SW480 (cell line): ENCODE measurements at places on chromosomes 2 and 18.

GRCh38 chr2:229375251-229375650 lies 104.2 kb upstream of the PID1 start:
- DNase-seq: no peak

DNA sequence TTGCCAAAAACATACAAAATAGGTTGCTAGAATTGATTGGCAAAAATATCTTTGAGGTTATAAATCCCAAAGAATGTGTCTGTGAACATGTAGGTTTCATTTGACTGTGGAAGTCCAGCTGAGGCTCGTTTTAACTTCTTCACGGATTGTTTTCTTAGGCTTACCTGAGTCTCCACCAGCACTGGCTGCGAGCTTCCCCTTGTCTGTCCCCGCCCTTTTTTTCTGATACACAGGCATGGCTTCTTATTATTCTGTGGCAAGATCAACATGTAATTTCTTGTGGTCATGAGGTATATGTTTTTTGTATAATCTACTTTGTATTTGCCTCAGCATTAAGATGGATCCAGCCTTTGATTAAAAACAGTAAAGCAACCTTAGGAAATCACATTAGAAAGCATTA lies 7.2 kb upstream of the SLC40A1 start:
- DNase-seq: no peak

- DNase-seq: no peak
Observed at GRCh38 chr2:55153584-55154299, 78.4 kb downstream of the CLHC1 start.

DNA sequence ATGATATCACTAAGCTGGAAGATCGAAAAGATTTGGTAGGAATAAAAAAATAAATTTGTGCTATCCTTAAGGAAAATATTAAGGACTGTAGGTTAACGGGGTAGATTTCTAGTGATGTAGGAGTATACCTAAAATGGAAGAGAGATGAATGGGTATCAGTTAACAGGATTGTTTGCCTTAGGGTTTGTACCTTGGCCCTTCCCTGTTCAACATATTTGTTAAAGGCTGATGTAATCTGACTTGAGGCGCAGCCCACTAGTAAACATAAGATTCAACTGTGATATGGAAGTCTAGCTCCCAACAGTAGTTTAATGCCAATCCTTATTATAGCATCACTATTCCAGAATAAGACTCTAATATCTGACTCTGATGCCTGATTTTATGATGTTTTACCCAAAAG lies 685.2 kb downstream of the DCC start:
- no peak for DNase-seq

DNA sequence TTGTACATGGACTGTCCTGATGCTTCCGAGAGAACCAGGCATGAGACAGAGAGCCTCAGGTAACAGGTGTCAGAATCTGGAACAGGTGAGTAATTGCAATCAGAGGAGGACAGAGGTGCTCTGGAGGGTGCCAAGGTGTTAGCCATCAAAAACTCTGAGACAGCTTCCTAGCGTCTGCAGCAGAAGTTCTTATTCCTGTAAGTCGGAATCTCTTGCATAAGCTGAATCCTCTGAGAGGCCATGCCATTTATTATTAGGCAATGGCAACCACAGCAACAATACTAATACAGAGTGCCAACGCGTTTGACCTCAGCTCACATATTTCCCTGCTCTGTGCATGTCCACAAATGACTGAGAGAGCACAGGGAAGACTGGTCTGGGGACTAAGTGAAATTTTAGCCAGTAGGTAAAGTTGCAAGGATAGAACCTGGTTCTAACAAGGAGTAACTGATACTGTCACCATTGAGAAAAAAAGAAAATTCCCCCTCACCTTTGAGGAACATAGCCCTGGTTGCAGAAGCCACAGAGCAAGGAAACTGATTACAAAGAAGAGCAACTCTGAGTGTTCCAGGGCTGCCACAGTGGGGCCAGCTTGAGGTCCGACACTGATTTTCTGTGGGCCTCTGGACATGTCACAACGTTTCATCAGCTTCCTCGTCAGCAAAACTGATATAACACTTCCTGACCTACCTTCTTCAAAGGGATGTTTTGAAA lies 55.1 kb upstream of the ACSL3 start:
- peak; percentile 17 for DNase-seq

DNA sequence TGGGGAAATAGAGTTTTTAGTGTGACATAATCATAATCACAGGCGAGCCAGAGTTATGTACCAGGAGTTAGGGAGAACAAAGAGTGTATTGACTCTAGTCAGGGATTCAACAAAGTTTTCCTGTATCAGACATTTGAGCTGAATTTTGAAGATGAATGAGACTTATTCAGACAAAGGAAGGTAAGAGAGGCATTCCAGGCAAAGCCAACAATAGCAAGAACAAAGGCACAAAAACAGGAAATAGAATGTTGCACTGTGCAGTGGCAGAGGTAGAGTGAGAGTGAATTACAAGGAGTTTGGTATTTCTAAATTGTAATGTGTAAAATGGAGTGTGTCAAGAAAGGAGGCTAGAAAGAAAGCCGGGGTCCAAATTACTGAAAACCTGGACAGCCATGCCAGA lies 156.2 kb downstream of the CCDC148 start:
- no peak for DNase-seq

GRCh38 chr18:6203791-6204190 lies 210.9 kb downstream of the L3MBTL4 start:
- no peak for DNase-seq
